ENCODE measurements at places on chromosomes 7 and 10. TPM values are rescaled to one million over a fixed set of nuclear protein-coding genes. Genes with fewer than 3 reads are reported as not detected.

DNA sequence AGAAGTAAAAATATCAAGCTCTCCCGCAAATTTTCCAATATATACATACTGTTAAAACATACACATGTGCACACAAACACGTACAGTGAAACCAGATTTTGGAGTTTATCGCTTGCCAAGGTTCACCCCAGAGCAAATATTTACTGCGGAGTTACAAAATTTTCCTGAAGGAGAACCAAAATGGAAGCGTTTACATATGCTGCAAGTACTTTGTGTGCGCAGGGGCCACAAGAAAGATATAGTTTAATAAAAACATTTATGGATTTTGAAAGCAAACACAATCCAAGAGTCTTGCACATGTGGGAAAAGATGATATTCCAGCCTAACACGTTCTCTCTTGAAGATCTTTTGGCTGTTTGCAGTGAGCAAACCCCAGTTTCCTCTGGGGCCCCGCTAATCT is 301.3 kb upstream of the NFE2L3 start:
- DNase-seq, result no peak

GRCh38 chr10:119919826-119920225 is 27.3 kb downstream of the SEC23IP start:
- peak; percentile 42 for DNase-seq

DNA sequence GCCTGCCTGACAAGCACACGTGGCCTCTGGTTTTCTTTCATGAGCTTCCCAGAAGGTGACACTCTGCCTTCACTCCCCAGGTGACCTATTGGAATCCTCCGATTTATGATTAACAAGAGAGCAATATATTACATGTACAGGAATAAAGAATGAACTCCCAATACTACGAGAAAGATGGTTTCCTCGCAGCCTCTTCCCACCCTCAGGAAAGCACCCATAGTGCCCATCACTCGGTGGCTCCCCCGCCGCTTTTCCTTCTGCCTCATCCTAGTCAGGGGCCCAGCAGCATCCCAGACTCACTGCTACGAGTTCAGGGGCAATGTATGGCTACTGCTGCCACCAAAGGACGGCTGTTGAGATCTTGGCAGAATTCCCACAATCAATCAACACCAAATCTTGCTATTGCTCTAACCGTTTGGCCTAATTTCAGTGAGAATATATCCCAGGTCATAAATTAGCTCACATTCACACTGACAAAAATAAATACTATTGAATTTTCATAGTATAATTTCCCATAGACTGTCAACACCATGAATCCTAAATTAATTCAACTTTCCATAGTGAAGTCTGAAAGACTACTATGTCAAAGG is 196.3 kb downstream of the TNS3 start:
- no peak for DNase-seq

DNA sequence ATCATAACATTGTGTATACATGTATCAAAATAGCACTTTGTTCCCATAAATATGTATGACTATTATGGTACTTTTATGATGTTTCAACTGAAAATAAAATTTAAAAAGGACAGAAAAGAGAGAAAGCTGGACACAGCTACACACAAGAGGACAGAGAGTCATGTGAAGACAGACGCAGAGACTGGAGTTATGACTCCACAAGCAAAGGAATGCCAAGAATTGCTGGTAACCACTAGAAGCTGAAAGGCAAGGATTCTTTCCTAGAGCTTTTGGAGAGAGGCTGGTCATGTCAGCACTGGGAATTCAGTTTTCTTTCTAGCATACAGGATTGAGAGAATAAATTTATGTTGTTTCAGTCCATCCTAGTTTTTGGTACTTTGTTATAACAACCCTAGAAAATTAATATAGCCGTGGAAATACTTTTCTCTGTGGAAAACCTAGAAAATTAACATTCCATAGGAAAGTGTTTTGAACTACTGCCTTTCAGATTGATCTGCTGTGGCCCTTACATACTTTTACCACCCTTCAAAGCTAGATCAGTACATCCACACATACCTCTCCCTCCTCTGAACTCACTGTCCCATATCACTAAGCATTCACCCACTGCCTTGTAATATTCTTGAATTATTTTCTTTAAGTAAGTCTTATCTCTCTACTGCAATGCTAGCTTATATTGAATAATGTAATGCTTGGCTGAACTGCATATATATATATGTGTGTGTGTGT is 575.3 kb downstream of the IPMK start:
- DNase-seq, result no peak

The GALNT17 gene
- total RNA-seq, result not detected

The PITX3 gene
- not detected for total RNA-seq

The JCAD gene
- 1.3 TPM for total RNA-seq

GRCh38 chr7:155361947-155362346 is 64.3 kb downstream of the INSIG1 start:
- DNase-seq, result no peak

DNA sequence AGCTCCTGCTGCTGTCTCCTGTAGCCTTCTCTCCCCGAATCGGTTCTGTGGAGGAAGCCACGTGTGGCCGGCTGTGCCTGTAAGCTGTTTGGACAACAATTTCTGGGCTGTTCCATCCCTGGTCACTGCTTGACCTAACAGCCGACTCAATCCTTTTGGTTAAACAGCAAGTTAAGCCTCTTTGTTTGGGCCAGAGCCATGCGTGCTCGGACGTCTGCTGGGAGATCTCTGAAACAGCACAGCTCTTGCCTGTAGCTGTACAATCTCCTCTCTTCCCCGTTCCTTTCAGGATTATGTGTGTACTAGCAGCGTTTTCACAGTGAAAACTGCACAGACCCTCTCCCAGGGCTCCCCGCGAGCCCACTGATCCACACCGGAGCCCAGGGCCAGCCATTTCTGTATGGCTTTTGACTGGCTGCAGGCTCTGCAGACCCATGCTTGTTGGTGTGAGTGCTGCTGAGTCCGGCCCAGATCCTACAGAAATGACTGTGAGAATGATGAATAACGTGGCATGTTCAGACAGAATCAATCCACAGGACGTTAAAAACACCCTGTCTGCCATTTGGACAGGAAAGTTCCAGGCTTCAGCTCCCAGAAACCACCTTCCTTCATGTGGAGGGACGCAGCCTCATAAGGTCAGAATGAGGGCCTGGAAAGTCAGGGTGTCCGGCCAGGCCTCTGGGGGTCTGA is 428.6 kb upstream of the ADARB2 start:
- no peak for DNase-seq

GRCh38 chr10:103564776-103565520 is 71.4 kb downstream of the NEURL1 start:
- no peak for DNase-seq

- no peak for DNase-seq
Measured at GRCh38 chr10:110216942-110217661, 9.7 kb downstream of the MXI1 start.

The FGL2 gene
- total RNA-seq, result 2.7 TPM

The GIMAP5 gene
- 29.1 TPM for total RNA-seq

The PNLIPRP1 gene
- total RNA-seq, result not detected

GRCh38 chr10:79402625-79402946 is 42.8 kb downstream of the ZCCHC24 start:
- no peak for DNase-seq

The TMEM196 gene
- not detected for total RNA-seq

The HMX2 gene
- total RNA-seq, result not detected

DNA sequence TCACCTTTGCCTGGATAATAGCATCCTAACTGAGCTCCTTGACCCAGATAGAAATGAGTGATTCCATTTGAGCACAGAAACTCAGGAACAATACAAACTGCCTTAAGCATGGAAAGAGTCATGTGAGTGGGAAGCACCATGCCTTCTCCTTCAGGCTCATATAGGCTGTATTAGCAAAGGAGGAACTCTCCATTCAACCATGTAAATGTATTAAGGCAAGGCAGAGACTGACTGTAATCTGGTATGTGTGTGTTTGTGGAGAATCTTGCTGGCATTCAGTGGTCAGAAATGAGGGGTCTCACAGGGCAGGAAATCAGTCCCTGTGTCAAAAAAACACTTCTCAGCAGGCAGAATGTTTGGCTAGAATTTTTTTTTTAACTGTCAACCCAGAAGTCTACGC is 40.2 kb downstream of the COA1 start:
- DNase-seq, result no peak

- DNase-seq, result no peak
Measured at GRCh38 chr7:132878204-132878919, 203.5 kb downstream of the CHCHD3 start.

DNA sequence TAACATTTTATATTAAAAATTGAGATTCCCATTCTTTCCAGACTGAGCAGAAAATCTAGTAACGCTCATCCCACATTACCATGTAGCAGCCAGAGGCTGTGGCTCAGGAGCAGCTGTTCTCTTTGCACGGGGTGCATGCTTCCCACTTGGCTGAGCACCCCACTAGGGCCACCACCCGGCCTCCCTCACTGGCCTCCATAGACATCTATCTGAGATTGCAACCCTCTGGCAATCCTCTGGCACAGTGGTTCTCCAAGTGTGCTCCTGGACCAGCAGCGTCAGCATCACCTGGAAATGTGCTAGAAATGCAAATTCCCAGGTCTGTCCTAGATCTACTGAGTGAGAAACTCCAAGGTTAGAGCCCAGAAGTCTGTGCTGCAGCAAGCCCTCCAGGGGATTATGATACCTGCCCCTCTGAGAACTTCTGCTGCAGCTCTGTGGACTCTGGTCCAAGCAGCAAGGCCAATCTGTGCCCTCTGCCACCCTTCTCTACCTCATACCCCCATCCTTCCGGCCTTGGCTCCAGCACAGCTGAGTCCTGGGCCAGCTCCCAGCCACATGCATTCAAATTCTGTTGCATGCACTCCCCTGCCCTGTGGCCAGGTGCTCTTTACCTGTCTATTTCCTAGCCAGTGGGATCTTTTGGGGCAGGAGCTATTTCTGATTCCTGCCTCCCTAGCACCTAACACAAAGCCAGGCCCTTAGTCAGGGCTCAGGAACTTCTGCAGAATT is 301.5 kb downstream of the GRID1 start:
- DNase-seq, result no peak

GRCh38 chr7:114086537-114086913 is 167.7 kb upstream of the PPP1R3A start:
- peak; percentile 20 for DNase-seq

- no peak for DNase-seq
Measured at GRCh38 chr7:4602905-4603842, 78.9 kb upstream of the FOXK1 start.

DNA sequence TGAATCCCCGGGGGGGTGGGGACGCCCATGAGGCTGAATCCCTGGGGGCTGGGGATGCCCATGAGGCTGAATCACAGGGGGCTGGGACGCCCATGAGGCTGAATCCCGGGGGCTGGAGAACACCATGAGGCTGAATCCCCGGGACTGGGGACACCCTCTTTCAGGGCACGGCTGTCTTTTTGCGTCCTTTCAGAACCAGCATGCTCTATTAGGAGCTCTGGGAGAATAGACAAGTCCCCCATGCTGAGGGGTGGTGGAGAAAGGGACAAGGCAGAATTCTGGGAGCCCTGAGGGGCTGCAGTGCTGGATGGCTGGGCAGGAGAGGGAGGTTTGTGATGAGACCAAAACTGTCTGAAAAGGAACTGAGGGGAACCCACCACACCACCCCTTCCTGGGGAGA is 257.3 kb upstream of the TCERG1L start:
- no peak for DNase-seq

- DNase-seq, result no peak
Measured at GRCh38 chr10:24951201-24952142, 934 bp downstream of the PRTFDC1 start.

DNA sequence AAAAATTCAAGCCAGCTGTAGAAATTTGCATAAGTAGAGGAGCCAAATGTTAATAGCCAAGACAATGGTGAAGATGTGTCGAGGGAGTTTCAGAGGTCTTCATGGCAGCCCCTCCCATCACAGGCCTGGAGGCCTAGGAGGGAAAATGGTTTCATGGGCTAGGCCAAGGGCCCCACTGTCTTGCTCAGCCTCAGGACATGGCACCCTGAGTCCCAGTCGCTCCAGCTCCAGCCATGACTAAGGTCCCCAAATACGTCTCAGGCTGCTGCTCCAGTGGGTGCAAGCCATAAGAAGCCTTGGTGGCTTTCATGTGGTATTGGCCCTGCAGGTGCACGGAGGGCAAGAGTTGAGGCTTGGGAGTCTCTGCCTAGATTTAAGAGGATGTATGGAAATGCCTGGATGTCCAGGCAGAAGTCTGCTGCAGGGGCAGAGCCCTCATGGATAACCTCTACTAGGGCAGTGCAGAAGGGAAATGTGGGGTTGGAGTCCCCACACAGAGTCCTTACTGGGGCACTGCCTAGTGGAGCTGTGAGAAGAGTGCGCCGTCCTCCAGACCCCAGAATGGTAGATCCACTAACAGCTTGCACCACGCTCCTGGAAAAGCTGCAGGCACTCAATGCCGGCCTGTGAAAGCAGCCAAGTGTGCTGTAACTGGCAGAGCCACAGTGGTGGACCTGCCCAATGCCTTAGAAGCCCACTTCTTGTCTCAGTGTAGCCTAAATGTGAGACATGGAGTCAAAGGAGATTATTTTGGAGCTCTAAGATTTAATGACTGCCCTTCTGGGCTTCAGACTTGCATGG is 19.2 kb downstream of the TBATA start:
- no peak for DNase-seq

Measured in hematopoietic multipotent progenitor cell (in vitro differentiated cells).